ENCODE measurements at places on chromosomes 11 and 22.

DNA sequence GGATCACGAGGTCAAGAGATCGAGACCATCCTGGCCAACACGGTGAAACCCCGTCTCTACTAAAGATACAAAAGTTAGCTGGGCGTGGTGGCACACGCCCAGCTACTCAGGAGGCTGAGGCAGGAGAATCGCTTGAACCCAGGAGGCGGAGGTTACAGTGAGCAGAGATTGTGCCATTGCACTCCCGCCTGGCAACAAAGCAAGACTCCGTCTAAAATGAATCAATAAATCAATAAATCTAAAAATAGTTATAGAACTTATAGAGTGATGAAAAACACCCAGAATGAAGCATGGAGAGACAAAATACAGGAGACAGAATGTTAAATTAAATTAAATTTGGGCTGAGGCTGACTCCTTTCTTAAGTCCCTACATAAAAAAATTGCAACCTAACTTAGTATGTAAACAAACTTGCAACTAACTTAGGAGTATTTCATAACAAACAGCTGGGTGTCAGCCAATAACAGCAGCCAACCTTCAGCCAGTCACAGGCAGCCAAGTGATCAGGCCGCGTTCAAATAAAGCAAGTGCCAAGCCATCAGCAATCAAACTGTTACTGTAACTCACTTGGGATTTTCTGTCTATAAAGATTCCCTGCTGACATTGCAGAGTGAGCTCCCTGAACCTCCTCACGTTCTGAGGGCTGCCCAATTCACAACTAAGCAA, 7.3 kb upstream of the TP53AIP1 start:
- DNase-seq: no peak

- peak; percentile 46 for DNase-seq
Measured at GRCh38 chr22:23248583-23248982, 68.3 kb downstream of the BCR start.

DNA sequence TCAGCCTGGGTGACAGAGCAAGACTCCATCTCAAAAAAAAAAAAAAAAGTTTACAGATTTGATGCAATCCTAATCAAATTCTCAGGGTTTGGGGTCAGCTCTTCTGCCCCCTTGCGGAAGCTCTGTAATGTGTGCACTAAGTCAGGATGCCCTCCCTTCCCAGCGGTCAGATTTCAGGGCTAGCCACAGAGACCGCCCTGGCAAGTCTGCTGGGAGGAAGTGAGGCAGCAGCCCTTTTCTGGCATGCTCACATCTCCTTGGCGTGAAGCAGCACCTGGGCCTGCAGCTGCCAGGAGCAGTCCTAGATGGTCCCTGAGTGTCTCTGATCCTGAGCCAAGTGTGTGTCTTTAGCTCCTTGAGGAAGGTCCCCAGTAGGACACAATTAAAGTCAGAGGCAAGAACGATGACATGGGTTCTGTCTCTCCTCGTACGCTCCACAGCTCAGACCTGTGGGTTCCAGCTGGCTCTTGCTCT, 10.9 kb upstream of the APOBEC3C start:
- peak; percentile 90 for DNase-seq

DNA sequence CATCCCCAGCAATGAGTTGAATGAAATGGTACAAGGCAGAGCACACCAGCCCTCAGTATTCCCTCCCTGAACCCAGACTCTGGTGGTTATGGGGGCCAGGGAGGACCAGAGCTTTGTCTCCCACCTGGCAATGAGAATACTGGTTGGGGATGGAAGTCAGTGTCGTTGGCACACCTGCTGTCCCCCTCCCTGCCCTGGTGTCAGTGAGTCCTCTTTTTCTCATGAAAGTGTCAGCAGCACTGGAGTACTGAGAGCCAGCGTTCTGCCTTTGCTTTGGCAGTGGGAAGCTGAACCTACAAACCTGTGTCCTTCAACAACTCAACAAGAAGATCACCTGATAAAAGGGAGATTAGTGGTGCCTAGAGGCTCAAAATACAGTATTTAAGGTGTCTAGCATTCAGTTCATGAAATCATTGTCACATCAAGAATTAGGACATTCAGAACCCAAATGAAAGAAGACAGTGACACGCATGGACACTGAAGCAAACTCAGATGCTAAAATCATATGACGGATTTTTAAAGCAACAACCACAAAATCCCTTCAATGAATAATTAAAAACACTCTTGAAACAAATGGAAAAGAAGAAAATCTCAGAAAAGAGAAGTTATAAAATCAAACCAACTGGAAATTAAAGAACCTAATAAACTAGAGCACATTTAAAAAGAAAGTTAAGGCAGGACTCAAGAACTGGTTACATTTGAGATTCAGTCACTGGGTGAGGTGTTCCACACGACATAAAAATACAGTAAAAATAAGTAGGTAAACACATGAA, 77.5 kb upstream of the VPREB1 start:
- DNase-seq: no peak

- no peak for DNase-seq
Measured at GRCh38 chr11:33898957-33899356, 7.1 kb upstream of the LMO2 start.

GRCh38 chr11:77170107-77170506, 42.1 kb downstream of the MYO7A start:
- DNase-seq: no peak

- no peak for DNase-seq
Measured at GRCh38 chr22:38652859-38653258, 3.3 kb downstream of the FAM227A start.

DNA sequence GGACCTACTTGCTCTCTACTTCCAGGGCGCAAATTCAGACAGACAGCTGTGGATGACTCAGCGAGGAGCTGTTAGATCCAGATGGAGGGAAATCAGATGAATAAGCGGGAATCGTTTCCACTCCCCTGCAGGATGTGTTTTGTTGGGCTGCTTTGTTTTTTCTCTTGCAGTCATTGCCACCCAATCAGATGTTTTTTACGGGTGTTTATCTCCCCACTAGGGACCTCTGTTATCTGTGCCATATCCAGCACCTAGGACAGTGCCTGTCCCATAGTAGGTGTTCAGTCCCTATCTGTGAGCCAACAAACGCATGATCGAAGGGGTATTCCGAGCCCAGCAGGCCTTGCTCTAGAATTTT, 51.1 kb upstream of the PARVG start:
- DNase-seq: peak; percentile 37

DNA sequence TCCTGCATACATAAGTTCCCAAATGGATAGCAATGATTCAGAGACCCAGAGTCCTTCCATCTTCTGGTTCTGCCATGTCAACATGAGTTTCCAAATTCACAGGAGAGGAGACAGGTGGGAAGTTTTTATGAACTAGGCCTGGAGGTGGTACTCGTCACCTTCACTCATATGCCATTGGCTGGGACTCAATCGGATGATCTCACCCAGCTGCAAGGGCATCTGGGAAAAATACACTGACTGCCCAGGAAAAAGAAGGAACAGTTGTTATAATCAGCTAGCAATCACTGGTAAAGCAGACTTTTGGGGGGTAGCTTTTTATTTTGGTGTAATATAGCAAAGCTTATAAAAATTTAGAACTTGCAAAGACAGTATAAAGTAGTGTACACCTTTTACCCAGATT, 83.9 kb downstream of the OTOG start:
- DNase-seq: no peak

DNA sequence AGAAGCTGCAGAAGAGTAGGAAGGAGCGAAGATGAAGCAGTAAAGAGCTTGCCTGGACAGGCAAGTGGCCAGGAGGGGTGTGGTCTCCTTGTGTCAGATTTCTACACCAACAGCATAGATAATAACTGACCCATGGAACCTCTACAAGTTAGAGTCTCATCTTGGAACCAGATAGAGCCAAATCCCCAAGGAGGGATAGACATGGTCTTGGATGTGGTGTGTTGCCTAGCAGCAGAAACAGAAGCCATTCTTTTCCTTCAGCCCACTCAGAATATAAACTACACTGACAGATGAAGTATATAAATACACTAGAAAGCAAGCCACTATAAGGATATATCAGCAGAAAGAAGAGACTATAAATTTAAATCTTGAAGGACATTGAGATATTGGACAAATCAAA, 4.3 kb upstream of the CARD16 start:
- DNase-seq: no peak

DNA sequence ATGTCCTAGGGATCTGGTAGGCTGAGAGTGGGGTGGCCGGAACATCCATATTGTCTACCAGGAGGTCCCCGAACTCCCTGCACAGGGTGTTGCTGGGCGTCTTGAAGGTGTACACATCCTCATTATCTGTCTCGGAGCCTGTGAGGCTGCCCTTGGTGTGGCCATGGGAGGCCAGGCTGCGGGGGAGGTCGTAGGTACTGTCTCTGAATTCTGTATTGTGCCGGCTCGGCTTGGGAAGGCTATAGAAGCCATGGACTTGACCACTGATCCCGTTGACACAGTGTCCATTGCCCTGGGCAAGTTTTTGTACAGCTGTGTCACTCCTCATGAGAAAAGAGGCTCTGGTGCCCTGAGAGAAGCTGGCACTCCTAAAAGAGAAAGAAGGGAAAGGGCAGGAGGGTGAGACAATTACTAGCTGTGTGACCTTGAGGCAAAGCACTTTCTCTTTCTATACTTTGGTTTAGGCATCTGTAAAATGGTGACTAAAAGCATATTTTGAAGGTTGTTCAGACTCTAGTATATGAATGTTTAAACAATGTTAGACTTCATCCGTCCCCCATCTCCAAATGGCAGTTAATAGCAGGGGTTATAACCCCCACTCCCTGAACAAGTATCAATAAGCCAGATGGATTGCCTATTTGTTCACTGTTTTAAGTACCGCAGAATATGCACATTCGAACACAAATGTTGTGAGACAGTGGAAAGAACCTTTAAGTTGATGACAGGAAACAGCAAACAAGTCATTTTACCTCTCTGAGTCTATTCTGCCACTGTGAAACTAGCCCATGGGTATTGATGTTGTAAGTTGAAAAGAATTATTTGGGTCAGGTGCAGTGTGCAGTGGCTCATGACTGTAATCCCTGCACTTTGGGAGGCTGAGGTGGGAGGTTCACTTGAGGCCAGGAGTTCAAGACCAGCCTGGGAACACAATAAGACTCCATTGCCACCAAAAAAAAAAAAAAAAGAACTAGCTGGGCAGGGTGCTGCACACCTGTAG, 38.3 kb downstream of the USP35 start:
- no peak for DNase-seq

DNA sequence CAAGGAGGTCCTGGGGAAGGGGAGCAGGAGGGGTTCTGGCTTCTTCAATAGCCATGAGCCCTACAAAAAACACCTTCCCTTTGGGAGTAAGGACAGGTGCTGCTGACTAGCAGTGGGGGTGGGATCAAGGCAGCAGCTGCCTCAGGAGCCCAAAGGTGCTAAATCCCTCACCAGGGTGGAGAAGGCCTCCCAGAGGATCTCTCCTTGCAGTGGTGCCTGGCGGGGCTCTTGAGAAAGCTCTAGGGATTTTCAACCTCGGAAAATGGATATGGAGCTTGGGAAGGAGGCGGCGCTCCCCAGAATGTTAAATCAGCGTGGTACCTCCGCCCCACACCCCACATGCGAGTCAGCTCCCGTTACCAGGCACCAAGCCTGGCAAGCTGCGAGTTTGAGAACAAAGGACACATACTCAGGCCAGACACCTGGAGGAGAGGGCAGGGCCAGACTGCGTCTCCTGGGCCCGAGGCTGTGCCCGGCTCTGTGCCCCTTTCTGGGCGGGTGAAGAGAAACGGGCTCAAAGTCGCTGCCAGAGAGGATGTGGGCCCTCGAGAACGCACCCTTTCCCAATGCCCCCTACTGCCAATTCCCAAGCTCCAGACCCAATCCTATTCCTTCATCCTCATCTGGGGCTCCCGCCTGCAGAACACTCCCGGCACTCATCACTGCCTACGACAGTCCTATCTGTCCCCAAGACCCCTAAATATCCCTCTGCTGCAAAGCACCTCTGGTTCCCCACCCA, 139.0 kb downstream of the BRD1 start:
- DNase-seq: no peak

- no peak for DNase-seq
Measured at GRCh38 chr22:26570115-26570514, 19.8 kb downstream of the TPST2 start.

DNA sequence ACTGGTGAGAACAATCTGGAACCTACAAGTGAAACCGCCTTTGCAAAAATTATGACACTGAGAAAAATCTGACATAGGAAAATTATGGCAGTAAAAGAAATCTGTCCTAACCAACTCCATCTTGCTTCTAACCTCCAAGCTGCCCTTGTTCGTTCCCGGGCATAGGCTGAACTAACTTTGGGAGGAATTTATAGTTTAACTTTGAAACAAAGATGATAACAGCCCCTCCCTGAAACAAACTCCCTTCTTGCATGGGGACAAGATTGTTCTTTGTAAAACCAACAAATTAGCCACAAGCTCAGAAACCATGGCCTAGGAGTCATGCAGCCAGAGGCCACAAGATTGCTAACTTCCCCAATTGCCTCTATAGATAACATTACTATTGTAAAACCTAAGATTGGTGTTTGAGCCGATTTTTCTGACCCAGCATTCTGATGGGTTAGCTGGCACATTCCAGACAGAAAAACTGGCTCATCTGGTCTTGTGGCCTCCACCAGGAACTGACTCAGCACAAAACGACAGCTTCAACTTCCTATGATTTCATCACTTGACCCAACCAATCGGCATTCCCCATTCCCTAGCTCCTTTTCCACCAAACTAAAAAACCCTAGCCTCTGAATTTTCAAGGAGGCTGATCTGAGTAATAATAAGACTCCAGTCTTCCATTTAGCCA, 3.6 kb upstream of the CCDC81 start:
- peak; percentile 64 for DNase-seq

DNA sequence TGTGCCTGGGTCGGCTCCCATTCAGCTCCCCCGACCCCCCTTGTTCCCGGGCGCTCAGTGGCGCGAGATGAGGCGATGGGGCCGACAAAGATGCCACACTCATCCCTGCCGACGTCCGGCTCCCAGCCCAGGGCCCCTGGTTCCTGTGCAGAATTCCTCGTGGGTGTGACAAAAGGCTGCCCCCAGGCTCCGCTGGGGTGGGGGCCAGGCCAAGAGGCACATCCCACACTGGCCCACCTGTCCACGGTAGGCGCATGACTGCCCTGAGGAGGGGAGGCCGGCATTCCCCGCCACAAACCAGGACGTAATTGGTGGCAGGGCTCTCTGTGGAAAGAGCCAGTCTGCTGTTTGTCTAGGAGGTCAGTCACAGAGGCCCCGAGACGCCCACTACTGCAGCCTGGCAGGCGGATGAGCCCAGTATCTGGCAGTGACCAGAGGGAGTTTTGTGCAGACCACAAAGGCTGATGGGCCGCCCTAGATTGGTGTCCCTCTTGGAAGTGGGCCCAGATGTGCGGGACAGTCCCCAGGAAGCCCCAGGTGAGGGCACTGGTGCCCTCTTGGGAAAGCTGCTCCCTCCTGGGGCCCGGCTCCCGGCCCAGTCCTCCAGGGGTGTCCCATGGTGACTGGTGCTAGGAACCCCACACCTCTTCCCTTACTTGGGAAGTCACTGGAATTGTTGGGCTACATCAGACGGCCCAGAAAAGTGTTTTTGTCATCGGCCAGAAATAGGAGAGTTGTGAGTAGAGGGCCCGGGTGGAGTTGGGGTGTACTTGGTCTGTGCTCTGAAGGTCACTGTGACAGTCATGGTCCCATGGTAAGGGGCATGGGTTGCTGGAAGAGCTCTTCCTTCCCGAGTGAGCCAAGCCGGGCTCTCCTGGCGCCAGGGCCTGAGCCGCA, 5.8 kb downstream of the CCND1 start:
- no peak for DNase-seq
